ENCODE measurements at places on chromosomes 13 and 19. TPM values are rescaled to one million over a fixed set of nuclear protein-coding genes. Genes with fewer than 3 reads are reported as not detected.

- no peak for DNase-seq
Measured at GRCh38 chr13:21427741-21428140, 31.4 kb downstream of the ZDHHC20 start.

- no peak for DNase-seq
Measured at GRCh38 chr19:4224470-4224869, 4.9 kb upstream of the EBI3 start.

DNA sequence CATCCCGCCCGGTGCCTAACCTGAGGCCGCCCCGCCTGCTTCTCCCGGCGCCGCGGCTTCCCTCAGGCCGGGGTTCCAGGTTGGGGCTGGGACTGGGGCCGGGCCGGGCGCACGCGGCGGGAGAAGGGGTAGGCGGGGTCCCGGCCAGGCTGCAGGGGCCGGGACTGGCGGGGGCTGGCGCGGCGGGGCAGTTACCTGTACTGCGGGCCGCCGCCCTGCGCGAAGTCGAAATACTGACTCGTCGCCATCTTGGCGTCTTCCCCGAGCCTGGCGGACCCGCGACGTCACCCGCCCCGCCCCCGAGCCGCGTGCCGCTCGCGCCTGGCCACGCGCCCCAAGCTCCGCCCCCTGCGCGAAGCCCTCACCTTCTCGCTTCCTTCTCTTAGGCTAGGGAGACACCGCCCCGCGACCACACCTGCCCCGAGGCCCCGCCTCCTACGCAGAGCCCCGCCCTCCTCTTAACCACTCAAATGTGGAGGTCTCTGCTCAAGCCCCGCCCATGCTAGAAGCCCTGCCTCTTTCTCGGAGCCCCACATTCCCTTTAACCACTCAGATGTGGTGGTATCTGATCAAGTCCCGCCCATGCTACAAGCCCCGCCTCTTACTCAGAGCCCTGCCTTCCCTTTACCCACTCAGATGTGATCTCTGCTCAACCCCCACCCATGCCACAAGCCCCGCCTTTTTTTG lies at the start of gene ZFR2:
TSS of gene ZFR2 (minus strand) at position 269 of the 687 bp plus-strand sequence. CDS start at position 248, 21 bp downstream.
- DNase-seq = no peak

DNA sequence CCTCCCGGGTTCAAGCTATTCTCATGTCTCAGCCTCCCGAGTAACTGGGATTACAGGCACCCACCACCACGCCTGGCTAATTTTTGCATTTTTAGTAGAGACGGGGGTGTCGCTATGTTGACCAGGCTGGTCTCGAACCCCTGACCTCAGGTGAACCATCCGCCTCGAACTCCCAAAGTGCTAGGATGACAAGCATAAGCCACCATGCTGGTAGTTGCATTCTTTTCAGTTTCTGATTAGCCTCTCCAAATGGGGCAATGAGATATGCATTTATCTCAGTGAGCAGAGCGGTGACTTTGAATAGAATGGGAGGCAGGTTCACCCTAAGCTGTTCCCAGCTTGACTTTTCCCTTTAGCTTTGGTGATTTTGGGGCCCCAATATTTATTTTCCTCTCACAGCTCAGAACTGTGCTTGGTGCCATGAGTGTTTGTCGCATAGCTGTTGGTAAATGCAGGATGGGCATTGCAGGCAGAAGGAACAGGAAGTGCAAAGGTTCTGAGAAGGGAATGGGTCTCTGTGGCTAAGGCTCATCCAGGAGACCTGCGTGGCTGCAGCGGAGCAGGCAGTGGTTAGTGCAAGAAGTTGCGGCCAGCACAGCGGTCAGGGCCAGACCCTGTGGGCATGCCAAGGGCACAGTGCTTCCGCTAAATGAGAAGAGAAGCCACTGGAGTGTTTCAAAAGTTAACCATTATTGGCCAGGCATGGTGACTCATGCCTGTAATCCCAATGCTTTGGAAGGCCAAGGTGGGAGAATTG lies 20.7 kb downstream of the LYPD3 start:
- DNase-seq = no peak

- DNase-seq = no peak
Measured at GRCh38 chr19:11345122-11345803, 805 bp downstream of the TMEM205 start.

Gene GEMIN7
- 6.6 TPM for total RNA-seq

Gene FFAR1
- total RNA-seq = not detected

Measured in CD4-positive, CD25-positive, alpha-beta regulatory T cell (primary cell).